GF-D8 (cell line): ENCODE measurements at places on chromosomes 3 and 15.

GRCh38 chr3:178808748-178809147 lies 262.9 kb downstream of the ZMAT3 start:
- DNase-seq, result no peak

DNA sequence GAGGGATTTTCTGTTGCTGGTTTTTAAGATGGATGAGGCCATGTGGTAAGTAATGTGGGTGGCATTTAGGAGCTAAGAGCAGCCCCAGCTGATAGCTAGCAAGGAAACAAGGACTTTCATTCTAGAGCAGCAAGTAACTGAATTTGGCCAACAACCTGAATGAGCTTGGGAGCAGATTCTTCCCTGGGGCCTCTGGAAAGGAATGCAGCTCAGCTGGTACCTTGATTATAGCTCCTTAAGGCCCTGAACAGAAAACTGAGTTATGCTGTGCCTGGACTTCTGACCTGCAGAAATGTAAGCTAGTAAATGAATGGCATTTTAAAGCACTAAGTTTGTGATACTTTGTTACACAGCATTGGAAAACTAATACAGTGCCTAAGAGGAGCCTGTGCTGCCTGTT lies 565.5 kb downstream of the PDCD6IP start:
- DNase-seq, result no peak

DNA sequence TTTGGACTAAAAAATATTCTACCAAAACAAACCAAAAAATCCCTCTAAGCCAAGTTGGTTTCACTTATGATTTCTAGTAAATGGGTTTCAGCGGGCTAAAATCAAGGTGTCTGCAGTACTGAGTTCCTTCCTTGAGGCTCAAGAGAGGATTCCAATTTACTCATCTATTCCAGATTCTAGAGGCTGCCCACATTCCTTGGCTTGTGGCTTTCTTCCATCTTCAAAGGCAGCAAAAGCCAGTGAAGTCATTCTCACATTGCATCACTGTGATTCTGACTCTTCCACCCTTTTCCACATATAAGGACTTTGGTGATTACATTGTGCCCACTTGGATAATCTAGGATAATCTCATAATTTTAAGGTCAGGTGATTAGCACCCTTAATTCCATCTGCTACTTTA lies 48.1 kb downstream of the DPPA2 start:
- no peak for DNase-seq

DNA sequence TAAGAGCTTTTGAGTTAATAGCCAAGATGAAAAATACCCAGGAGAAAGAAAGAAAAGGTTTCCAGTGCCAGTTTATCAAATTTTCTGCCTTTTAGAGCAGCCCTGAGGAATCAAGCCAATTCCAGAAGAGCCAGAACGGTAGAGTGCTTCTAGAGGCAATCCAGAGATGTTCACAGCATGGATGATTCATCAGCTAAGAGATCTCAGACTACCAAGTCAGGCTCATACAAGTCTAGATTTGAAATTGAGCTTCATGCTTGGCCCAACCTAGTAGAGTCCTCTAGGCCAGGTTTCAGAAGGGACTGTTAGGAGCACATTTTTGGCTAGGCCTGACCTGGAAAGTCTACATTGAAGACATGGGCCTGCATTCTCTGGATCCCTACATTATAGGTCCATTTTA lies 15.5 kb downstream of the WDR48 start:
- no peak for DNase-seq

DNA sequence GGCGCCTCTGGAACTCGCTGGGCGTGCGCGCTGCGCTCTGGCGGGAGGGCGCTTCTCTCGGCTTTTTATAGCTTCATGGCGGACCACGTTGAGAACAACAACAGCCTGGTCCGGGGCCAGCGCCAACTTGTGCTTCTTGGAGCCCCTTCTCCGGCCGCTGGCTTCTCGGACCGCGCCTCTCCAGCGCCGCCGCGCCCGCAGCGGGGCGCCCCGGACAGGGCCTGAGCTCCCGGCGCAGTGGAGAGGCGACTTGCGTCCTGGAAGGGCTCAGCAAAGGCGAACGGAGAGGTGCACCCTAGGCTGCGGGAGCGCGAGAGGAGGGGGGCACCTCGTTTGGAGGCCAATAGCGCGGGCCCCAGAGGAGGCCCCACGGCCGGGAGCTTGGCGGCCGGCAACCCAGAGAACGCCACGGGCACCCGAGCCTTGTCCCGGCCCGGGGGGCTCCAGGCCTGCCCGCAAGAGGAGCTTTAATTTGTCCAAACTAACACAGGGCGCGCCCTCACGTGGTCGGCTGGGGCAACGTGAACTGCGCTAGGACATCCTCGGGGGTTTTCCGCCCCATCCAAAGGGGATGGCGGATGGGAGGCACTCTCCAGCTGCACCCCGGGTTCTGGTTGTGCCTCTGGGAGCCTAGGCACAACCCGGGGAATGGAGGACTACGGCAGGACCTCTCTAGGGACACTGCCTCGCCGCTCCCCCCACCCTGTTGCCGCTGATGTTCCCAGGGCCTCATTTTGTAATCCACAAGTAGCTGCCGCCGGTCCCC lies 37.8 kb downstream of the HMCES start:
- peak; percentile 38 for DNase-seq

DNA sequence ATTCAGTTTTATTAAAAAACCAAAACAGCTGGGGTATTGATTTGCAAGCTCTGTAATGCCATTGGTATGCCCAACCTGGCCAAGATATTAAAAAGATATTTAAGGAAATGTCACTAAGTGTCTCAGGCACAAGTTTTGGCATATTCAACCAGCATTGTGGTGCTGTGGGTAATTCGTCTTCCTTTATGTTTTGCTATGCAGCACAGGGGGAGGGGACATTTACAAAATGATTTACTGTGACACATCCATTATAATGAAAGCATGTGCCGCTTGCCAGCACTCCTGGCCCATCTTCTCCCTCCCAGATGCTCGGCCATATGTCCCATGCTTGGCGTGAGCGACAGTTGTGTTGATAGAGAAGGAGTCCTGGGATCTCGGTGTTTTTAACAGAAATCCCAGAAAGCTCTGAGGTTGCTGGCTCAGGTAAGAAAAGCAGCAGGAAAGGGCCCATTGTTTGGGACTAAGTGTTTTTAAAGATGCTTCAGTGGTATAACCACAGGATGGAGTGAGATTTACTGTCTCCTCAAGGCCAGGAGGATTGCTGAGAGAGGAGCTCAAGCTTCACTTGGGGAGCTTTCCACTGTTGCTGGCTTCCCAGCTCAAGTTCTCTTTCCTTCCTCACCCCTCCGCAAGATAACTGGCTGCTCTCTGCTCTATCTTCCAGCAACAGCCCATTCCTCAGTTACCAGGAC lies 158.2 kb upstream of the TSC22D2 start:
- no peak for DNase-seq

GRCh38 chr3:55246033-55246432 lies 241.1 kb downstream of the WNT5A start:
- no peak for DNase-seq

DNA sequence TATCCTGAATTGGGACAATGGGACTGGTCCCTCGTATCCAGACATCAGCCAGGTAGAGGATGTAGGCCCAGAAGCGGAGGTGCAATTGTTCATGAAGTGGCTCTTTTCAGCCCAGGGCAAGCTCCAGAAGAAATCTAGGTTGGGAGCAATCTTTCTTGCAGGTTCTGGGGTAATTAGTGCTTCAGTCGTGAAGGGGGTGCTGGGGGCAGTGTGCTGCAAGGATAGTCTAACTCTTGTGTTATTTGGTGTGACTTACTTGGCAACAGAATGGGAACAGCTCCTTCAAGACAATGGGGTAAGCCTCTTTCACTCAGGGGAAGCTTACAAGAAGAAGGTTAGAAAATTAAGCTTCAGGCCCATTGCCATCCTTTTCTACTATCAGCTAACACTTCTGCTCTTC lies 273.0 kb downstream of the DIPK2A start:
- DNase-seq, result no peak

DNA sequence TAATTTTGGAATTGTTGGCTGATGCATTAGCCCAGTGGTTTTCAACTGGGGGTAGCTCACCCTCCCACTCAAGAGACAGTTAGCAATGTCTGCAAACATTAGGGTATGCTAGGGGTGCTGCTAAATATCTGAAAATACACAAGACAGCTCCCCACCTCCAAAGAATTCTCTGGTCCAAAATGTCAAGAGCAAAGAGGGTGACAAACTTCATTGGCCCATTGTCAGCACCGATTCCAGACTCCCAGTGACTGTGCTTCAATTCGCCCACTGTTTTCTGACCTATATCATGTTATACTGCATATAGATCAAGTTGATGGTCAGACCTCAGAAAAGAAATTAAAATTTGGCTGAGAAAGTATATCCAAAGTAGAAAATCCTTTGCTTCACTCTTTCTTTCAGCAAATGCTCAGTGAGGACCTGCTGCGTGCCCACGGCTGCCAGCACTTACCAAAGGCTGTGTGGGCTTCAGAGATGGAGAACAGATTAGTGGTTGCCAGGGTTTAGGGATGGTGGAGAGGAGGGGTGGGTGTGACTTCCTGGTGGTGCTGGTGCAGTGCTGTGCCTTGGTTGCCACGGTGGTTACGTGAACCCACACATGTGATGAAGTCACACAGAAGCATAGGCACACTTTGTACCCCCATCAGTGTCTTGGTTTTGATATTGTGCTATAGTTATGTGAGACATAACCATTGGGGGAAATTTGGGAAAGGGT lies 204.0 kb downstream of the PLCL2 start:
- no peak for DNase-seq

- DNase-seq, result peak; percentile 33
Observed at GRCh38 chr15:81286621-81287121, 37.3 kb downstream of the STARD5 start.

DNA sequence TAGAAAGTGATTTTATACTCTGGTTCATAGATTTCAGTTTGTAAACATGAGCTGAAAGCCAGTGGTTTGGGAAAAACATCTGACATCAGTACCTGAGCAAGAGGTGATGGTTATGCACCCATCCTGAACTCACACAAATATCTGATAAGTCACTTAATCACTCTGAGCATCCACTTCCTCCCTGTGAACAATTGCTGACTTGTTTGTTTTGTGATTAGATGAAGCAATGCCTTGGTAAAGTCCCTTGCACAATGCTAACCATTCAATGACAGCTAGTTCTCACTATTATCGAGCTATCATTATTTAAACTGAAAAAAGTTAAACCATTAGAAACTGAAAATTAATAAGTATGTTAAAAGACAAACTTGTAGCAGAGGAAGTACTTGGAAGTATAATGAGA lies 303.0 kb downstream of the PLOD2 start:
- no peak for DNase-seq

GRCh38 chr3:114800272-114801031 lies 346.6 kb downstream of the ZBTB20 start:
- DNase-seq, result no peak

- no peak for DNase-seq
Observed at GRCh38 chr15:69955240-69955894, 142.3 kb downstream of the TLE3 start.

GRCh38 chr3:8069471-8069870 lies 432.2 kb upstream of the LMCD1 start:
- no peak for DNase-seq

DNA sequence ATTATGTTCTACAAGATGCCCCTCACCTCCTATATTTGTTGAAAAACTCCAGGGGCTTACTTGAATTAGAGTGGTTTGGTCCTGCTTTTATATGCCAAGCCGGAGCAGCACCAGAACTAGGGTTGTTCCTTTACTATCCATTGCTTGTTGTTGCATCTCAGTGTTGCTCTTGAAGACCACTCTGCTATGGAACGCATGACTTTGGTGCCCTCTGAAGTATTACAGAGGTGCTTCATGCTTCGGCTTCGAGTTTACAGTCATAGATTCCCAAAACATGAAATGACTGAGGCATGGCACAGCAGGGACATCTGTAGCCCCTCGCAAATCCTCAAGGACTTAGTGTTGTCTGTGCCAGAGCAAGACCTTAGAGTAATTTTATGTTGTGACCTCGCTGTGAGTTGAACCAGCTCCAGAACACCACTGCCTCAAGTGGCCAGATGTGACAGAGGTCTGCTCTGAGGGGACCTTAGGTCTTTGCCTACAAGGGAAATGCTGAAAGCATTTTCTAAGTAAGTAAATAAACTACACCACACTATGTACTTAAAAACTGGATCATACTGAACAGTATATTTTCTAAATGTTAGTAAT lies 67.2 kb upstream of the SIAH2 start:
- DNase-seq, result no peak

DNA sequence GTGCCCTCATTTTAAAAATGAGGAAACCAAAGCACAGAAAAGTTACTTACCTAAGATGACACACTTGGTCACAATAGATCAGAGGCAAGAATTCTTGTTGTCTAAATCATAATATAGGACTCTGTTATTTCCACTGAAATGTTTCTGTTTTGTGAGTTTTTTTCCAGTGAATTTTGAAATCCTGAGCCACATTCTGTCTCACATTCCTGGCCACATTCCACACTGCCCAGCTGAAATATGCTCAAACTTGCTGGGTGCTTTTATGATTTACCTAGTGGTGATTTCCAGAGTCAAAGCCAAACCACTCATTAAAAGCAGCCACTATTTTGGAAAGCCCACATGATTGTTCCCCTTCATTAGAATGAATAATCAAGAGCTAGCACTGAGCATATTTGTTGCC lies 82.3 kb upstream of the NPHP3 start:
- no peak for DNase-seq

DNA sequence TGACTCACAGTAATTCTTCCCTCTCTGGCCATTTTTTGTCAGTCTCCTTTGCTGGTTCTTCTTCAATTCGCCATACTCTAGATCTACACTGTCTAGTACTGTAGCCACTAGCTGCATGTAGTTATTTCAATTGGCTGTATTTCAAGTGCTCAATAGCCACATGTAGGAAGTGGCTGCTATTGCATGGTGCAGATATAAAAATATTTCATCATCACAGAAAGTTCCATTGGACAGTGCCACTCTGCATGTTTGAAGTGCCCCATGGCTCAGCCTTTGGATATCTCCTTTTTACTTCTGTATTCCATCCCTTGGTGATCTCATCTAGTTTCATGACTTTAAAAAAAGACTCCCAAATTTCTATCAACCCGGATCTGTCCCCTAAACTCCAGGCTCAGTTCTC lies 22.1 kb downstream of the PPP2R3A start:
- DNase-seq, result no peak

GRCh38 chr15:78618490-78618934 lies 2.3 kb downstream of the CHRNA3 start:
- DNase-seq, result peak; percentile 55

GRCh38 chr15:52337198-52337853 lies 41.7 kb upstream of the MYO5C start:
- no peak for DNase-seq

- no peak for DNase-seq
Observed at GRCh38 chr3:150508401-150508800, 37.9 kb downstream of the SERP1 start.

DNA sequence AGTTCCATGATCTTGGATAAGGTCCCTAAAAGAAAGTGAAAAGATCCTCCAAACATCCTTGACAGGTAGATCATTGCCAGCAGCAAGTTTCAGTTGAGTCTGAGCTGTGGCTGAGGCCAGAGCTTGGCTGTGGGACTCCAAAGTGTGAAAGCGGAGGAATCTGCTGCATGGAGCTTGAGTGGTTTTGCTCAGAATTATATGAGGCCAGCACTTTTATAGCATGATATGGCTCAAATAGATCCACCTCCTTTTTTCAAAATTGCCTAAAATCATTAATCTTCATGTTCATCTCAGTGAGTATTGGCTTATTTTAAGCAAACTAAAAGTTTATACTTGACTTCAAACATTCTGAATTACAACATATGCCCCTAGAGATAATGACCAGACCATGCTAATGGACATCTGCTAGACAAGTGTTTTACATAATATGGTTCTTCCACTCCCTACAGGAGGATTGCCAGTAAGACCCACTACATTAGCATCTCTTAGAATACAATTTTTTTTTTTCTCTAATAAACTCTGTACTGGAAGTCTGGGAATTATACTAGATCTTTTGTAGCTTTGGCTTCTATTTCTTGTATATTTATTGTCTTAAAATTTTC lies 368.1 kb downstream of the ZPLD1 start:
- no peak for DNase-seq
